ENCODE measurements at places on chromosomes 7 and 10. TPM values are rescaled to one million over a fixed set of nuclear protein-coding genes. Genes with fewer than 3 reads are reported as not detected.

- DNase-seq: peak; percentile 100
Observed at GRCh38 chr7:149838224-149838991, at the start of gene ZNF862. Gene ZNF862, plus strand, starts transcription at chr7:149838375. Its CDS starts 237 bp downstream, at chr7:149838612.

Gene ZNF277
- total RNA-seq: 69.8 TPM

Gene ACHE
- total RNA-seq: under 0.01 TPM

GRCh38 chr10:102814453-102814871, 22.8 kb downstream of the CYP17A1 start:
- DNase-seq: peak; percentile 77

GRCh38 chr10:95606922-95607321, 45.8 kb upstream of the SORBS1 start:
- no peak for DNase-seq

Gene SHH
- not detected for total RNA-seq

DNA sequence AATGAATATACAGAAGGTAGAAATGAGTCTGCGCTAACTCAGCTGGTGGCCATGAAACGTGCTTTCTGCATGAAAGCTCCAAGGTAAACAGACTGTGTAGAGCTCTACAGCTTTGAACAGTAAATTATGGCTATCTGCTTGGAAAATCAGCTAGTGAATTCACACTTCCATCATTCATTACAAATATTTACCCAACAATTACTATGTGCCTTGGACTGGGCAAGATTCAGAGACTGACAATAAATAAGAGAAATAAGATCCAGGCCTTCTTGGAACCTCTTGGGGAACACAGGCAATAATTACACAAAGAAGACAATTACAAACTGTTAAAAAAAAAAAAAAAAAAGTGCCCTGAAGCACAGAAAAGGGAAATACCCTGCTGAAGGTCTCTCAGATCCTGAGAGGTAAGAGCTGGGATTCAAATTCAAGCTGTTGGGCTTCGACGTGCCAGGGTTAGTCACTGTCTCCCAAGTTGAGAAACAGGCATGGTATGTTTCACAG, 15.8 kb downstream of the TSPAN12 start:
- no peak for DNase-seq

Gene SNCG
- 2.4 TPM for total RNA-seq

GRCh38 chr7:32611201-32612099, 116.2 kb downstream of the AVL9 start:
- DNase-seq: peak; percentile 70

DNA sequence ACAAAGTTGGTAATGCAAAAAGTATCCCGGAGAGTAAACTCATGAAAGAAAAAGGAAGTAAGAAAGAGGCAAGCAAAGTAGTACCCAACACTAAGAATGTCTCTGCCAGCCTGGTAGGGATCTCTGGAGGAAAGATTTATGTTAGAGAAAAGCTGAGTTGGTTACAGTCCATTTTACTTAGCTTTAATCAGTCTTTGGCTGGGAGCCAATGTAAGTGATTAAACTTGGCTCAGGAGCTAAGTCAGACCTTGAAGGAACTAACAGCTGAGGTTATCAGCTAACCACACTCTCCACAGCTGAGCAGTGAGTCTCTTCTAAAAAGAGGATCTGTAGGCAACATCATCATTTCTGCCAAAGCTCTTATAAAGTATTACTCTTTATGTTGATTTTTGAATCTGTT, 148.0 kb downstream of the ANKRD7 start:
- DNase-seq: no peak

Gene STRIP2
- 19.7 TPM for total RNA-seq

DNA sequence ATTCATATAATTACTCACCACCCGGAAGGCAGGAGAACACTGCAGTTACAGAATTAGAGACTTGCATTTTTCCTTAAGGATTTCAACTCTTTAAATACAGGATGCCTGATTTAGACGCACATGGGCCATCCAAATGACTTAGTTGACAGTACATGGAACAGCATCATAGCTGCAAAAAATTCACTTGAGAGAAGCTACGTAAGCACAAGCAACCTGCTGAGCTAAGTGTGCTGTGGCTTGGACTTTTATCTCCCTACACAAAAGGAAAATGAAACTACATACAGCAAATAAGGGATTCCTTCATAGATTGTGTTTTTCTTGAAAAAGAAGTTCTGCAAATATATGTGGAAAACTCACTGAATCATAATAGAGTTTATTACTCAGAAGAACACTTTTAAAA, 152.6 kb downstream of the POU6F2 start:
- peak; percentile 15 for DNase-seq

Gene ST7
- total RNA-seq: 19.9 TPM

DNA sequence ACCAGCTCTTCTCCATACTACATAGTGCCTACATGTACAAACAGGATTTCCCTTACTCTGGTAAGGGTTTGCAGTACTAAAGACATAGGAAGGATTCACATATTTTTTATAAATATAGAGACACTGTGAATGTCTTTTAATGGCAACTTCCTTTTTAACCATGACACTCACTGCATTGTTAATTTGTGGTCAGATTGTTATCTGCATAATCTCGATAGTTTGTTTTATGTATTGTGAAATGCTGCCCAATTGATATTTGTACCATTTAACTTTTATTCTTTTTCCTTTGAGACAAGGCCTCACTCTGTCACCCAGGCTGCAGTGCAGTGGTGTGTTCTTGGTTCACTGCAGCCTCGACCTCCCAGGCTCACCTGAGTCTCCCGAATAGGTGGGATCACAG, 39.7 kb downstream of the SP8 start:
- no peak for DNase-seq

Gene UNC5B
- total RNA-seq: 135 TPM

Gene UCMA
- not detected for total RNA-seq

Gene SRI
- 66.3 TPM for total RNA-seq

Data from osteoblast (primary cell).